ENCODE measurements at places on chromosomes 5 and 9.
A peak's percentile ranks its signal among the peaks of the same experiment; 100 is the strongest.

DNA sequence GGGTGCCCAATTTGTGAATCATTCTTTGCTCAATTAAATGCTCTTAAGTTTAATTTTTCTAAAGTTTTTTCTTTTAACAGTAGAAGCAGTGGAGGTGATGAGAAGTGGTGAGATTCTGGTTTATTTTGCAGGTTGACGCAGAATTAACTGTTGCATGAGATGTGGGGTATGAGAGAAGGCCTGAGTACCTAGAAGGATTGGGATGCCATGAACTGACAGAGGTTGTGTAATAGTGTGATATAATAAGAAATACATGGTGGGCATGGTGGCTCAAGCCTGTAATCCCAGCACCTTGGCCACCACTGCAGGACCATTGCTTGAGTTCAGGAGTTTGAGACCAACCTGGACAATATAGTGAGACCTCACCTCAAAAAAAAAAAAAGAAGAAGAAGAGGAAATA lies 8.4 kb upstream of the SH3TC2 start:
- no peak for DNase-seq

- DNase-seq = no peak
Measured at GRCh38 chr9:89631384-89631783, 26.6 kb downstream of the GADD45G start.

DNA sequence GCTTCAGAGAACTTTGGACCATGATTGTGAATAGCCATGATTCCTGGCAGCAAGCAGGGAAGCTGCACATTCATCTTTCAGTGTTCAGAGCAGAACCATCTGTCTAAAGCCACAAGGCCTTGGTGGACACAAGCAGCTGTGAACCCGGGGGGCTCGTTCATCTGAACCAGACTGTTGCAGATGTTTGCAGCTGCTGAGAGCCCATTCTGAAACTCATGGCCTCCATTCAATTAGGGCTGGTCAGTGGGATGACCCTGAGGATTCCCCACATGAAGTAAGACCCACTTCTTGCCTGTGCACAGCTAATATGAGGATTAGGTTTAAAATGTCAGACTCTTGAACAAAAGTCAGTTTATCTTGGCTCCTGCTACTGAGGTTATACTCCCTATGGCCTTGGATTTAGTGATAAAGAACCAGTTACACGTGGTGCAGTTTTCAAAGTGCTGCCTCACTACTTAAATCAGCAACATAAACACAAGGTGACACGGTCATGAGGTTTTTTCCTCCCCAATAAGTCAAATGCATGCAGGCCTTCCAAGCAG lies 109.8 kb upstream of the IFNK start:
- DNase-seq = no peak

- no peak for DNase-seq
Measured at GRCh38 chr5:115227281-115227680, 35.4 kb downstream of the PGGT1B start.

DNA sequence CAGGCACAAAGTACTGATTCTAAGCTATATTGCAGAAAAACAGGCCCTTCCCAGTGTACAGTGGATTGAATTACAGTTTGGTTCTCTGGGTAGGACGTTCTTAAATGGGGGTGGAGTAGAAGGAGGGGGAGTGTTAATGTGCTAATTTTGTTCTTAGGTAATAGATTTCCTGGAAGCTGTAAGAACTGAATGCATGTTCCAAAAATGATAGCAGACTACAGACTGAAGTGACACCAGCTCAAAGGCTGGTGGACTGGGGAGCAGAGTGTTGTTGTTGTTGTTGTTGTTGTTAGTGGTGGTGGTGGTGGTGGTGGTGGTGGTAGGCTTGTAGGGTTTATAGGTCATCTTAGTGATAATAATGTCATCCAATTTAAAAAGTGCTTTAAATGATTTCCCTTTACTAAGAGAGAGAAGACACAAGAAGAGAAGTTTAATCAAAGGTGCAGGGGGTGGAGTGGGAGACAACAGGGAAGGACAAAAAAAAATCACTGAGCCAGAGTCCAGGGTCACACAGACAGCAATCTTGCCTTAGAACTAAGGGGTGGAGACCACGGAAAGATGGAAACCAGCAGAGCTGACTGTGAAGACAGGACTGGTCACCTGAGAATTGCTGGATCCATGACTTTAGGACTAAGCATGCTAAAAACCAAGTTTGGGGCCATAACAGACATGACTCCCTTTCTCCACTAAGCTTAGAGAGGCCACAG lies 27.0 kb downstream of the TTLL11 start:
- DNase-seq = no peak

DNA sequence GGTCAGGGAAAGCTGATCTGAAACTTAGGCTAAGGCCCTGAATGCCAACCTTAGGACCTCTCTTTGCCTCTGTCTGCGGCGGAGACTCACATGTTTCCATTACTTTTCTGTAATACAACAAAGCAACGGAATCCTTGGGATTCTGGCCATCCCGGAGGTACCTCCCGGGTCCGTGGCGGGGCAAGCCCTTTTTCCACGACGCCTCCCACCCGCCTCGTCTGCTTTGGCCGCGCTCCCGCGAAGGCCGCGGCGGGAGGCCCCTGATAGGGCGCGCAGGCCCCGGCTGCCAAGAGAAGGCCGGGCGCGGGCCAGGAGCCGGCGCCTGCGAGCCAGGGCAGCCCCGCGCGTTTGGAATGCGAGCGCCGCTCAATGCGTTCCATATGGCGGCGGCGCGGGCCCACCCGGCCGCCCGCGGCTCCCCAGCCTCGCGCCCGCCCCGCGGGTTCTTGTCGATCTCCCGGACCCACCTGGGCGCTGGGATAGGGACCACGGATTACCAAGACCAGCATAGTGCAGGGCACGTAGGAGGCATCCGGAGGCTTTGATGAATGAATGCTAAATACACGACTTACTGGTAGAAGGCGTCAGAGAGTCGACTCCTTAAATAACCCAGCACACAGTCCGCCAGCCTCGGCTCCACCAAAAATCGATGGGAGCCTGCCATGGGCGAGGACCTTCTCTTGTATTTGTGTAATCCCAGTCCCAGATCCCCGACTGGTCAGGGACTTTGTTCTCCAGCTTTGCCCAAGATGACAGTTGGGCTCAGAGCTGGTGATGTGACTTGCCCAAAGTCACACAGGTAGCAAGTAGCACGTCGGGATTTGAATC lies 17.5 kb upstream of the PHF19 start:
- DNase-seq = no peak

GRCh38 chr9:99133145-99133544 lies 28.2 kb downstream of the TGFBR1 start:
- no peak for DNase-seq

GRCh38 chr9:130298662-130299279 lies 33.2 kb downstream of the HMCN2 start:
- DNase-seq = no peak

- DNase-seq = no peak
Measured at GRCh38 chr5:178475422-178475821, 114.8 kb downstream of the COL23A1 start.

DNA sequence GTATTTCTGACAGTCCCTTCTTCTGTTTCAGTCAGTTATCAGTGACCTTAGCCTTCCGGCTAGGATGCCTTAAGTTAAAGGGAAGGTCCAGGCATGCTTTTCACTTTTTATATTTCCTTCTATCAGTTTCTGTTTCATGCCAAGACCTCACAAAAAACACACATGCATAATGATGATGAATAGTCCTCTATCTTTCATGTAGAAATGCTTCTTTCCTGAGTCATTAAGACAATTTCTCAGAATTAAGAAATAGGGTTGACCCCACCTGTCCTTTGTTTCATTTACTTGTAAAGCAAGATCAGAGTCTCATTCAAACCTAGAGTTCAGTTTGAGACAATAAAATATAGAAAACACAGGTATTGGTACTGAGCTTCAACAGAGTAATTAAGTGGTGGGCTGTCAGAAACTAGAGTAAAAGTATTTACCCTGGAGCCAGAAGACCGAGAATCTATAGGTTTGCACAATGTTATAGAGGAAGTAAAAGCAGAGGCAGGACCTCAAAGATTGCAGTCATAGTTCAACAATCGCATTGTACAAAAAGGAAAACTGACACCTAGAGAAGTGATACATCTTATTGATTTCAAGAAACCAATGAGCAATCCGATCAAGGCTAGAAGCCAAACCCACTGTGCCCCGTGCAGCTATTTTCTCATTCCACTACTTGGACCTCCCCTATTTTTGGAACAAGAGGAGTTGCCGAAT lies 118.7 kb upstream of the PUM3 start:
- peak; percentile 51 for DNase-seq

DNA sequence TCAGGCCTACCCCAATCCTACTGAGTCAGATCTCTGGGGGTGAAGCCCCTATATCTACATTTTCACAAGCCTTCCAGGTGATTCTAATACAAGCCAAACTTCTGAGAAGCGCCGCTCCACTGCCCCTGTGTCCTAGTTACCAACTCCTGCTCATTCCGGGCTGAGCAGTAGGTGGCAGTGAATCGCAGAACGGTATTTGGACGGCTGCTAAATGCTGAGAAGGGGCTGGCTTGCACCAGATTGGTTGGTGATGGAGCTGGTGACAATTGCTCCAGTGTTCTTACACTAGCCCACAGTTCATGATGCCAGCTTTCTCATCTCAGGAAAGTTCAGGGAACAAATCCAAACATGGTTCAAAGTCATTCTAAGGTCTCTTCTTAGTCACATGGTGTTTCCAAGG lies 31.1 kb upstream of the FGF1 start:
- peak; percentile 49 for DNase-seq

GRCh38 chr9:106596984-106597383 lies 266.0 kb upstream of the ZNF462 start:
- no peak for DNase-seq

- DNase-seq = peak; percentile 29
Measured at GRCh38 chr5:96936431-96937320, 796 bp downstream of the LNPEP start.

DNA sequence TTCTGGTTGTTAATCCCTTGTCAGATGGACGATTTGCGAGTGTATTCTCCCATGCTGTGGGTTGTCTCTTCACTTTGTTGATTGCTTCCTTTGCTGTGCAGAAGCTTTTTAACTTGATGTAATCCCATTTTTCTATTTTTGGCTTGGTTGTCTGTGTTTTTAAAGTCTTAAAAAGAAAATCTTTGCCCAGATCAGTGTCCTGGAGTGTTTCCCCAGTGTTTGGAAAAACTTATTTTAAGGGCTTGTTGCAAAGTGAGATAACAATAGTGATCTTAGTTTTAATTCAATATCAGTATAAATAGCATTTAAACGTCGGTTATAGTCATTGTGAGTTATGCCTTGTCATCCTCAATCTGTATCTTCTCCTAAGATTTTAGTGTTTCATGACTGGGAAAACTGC lies 329.5 kb downstream of the CCDC171 start:
- DNase-seq = no peak

- no peak for DNase-seq
Measured at GRCh38 chr9:132630116-132630515, 39.7 kb downstream of the DDX31 start.

DNA sequence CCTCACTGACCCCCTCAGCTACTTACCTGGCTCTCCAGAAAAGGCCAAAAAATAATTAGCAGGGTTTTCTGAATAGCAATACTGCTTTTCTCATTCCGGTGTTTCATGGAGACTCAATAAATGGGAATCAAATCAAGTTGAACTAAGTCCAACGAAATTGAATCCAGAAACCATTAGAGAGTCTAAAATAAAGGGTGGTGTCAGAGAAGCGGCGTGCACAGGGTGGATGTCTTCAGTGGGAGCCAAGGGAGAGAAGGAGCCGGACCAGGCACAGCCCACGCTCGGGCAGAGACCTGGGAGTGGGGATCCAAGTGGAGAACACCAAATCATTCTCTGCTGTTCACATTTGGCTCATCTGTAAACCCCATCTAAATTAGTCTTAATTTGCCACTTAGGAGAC lies 40.2 kb upstream of the WWC1 start:
- no peak for DNase-seq

DNA sequence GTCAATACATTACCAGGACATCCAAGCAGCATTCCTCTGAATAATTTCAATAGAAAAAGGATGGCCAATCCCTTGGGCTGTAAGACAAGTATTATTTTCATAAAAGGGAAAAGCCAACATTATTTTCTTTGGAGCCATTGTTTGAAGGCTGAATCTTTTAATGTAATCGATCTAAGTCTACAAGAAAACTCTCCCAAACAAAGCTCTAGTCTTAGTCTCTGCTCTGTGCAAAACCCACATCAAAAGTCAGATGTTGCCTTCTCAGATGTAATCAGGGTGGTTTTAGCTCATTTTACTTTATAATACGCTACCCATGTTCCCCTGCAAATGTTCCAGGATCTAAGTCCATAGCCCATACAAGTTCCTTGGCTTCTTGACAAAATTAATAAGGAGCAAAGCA lies 325.6 kb downstream of the TRPM3 start:
- no peak for DNase-seq

DNA sequence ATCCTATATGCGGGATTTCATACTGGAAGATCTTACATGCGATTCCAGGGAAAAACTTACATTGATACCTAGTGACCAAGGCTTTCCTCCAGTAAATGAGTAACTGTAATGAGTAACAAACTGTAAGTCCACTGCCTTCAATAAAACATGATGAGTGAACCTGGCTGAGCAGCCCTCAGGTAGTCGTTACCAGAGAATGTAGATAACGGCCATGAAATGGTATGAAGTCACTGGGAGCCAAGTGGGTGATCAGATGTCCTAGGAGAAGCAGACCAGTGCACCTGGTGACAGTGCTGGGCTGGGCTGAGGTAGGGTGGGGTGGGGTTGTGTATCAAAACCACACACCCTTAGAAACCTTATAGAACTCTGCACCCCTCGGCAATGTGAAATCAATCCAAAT lies 203.6 kb downstream of the ALDH1A1 start:
- peak; percentile 17 for DNase-seq

DNA sequence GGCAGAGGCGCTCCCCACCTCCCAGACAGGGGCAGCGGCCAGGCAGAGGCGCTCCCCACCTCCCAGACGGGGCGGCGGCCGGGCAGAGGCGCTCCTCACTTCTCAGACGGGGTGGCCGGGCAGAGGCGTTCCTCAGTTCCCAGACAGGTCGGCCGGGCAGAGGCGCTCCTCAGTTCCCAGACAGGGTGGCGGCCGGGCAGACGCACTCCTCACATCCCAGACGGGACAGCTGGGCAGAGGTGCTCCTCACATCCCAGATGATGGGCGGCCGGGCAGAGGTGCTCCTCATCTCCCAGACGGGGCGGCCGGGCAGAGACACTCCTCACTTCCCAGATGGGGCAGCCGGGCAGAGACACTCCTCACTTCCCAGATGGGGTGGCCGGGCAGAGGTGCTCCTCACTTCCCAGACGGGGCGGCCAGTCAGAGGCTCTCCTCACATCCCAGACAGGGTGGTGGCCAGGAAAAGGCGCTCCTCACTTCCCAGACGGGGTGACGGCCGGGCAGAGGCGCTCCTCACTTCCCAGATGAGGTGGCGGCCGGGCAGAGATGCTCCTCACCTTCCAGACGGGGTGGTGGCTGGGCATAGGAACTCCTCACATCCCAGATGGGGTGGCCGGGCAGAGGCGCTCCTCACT lies 75.1 kb downstream of the CARTPT start:
- DNase-seq = no peak

Measured in bronchial epithelial cell (primary cell).